ENCODE measurements at places on chromosomes 5 and 9.

GRCh38 chr9:100730086-100730485 is 152.2 kb downstream of the CAVIN4 start:
- DNase-seq: no peak

GRCh38 chr5:57054671-57055070 is 102.7 kb upstream of the MIER3 start:
- DNase-seq: no peak

GRCh38 chr5:133939668-133940067 is 28.8 kb downstream of the C5orf15 start:
- DNase-seq: no peak

DNA sequence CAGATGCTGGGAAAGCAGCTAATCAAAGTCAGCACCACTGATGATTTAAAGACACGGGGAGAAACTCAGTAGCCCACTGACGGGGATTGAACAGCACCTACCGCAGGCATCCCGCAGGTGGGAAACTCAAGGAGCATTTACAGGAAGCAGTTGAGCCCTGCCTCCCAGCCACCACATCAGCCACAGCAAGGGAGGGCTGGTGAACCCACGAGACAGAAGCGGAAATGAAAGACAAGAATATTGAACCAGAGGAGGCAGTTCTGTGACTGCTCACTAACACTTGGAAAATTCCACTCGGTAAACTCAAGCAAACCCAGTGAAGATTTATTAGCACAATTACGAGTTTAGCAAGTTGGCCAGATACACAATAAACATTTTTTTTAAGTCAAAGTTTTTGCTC is 10.6 kb upstream of the FAM163B start:
- peak; percentile 44 for DNase-seq

DNA sequence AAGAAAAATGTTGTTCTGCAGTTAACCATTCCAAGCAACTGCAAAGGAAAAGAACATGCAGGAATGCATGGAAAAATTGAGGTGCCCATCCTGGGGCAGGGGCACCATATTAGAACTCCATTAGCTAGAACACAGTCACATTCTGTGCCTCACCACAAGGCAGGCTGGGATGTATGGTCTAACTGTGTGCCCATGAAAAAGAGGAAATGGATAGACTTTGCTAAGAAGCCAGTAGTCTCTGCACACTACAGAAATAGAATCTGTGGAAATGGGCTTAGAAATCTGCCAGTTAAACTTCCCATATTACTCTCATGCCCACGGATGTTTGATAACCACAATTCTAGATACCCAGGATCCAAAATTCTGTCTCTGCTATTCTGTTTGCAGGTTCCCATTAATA is 423.8 kb upstream of the SMARCA2 start:
- DNase-seq: no peak

GRCh38 chr5:67289763-67290521 is 93.3 kb upstream of the CD180 start:
- DNase-seq: no peak

GRCh38 chr5:132207778-132208177 is 19.9 kb downstream of the P4HA2 start:
- DNase-seq: no peak

GRCh38 chr5:5645891-5646290 is 223.4 kb downstream of the ICE1 start:
- DNase-seq: no peak
